ENCODE measurements at places on chromosomes 16 and 17. TPM values are rescaled to one million over a fixed set of nuclear protein-coding genes. Genes with fewer than 3 reads are reported as not detected.

GRCh38 chr17:8140065-8141029 is 11.9 kb downstream of the PER1 start:
- no peak for DNase-seq

DNA sequence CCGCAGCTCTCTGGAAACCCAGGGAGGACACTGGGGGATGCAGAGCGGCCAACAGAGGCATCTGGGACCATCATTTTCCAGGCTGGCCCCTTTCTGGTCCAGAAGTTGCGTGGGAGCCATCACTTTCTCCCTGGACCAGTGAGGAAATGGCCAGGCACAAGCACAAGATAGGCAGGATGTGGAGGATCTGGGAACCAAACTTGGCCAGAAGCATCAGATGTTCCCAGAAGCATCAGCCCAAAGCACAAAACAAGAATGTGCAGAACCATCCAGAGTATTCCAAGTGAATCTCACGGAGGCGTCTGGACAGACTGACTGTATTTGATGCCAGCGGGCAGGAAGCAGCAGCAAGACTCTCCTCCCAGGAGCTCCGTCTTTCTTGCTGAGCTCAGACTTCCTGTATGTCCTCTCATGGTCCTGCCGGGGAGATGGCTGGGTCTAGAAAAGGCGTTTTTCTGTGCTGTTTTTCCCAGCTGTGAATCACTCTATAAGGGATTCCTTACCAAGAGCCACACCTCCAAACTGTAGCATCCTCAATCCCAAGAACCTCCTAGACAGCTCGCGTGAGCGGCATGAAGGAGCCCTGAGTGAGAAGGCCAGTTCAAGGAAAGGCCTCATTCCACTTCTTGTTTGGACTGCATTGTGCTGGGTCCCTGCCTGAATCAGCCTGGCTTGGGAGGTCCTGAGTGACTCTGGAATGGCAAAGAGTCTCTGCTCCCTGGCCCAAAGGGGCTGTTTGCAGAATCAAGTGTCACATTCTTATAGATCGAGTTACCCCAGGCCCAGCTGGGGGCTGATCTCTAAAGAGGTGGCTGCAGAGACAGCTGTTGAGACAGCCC is 49.5 kb upstream of the MTSS2 start:
- no peak for DNase-seq

- DNase-seq = no peak
Measured at GRCh38 chr17:66734186-66734943, 100.6 kb upstream of the CACNG5 start.

DNA sequence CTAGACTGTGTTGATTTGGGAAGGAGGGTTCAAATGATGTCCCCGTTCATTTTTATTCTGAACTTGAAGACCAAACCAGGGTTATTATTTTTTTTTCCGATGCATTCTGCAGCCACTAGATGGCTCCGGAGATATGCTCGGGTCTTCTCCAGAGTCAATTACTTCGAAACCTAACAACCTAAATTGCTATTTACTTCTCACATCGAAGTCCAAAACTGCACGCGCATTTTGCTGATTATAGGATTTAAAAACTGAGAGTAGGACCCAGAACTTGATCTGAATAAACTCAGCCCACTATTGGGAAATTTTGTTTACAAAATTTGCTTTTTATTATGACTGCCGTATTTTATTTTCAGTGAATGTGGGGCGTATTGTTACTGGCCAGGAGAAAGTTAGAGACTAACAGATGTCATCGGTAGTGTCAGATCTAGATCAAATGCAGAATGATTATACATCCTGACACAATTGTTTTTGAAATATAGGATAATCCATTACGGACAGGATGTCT is 263.8 kb downstream of the HS3ST3A1 start:
- DNase-seq = peak; percentile 51

Gene MAP1LC3B
- 76.1 TPM for total RNA-seq

- DNase-seq = no peak
Measured at GRCh38 chr16:50482271-50482670, 65.9 kb upstream of the NKD1 start.

DNA sequence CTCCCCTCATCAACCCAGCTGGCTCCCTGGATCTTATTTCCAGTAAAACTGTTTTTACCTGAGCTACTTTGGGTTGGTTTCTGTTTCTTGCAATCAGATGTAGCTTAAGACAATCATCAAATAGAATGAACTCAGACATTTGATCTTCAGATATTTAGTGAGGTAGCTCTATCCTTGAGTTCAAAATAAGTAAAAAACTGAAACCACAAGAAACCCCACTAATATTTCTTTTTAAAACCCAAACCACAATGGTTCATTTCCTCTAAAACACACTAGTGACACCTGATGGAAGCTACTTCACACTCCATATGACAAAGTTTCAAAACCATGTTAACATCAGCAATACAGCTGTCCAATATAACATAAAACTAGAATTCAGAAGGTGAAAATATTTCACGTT is 37.8 kb downstream of the CACNG1 start:
- DNase-seq = no peak

Gene SMPD3
- total RNA-seq = not detected

- DNase-seq = peak; percentile 100
Measured at GRCh38 chr17:69870091-69870530, 204.9 kb upstream of the KCNJ16 start.

Gene SLC52A1
- 0.55 TPM for total RNA-seq

- no peak for DNase-seq
Measured at GRCh38 chr16:71460941-71461340, 1.1 kb downstream of the ZNF23 start.

- DNase-seq = no peak
Measured at GRCh38 chr16:81900456-81900855, 110.8 kb downstream of the SDR42E1 start.

DNA sequence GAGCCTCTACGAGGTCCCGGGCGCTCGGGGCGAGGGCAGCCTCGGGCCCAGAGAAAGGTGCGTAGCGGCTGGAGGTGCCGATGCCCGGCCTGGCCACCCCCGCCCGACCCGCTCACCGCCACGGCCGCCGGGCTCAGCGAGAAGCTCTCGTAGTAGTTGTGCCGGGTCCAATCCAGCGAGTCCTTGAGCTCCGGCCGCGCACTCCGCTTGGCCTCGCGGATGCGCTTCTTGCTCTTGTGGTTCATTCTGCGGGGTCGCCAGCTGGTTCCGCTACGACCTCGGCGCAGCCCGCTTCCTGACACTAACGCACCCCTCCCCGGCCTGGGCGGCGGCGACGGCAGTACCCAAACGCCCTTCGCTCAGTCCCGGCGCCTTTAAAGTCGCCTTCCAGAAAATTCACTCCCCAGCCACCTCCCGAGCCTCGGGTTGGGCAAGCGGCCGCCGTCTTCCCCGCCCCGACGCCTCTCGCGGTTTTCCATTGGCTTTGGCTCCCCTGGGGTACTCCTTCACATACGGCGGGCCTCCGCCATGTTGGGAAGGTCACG is at the start of gene JMJD6:
TSS of gene JMJD6 (minus strand) at position 376 of the 545 bp plus-strand sequence. CDS start at position 245, 131 bp downstream.
- DNase-seq = peak; percentile 87

Gene CCDC57
- 7.3 TPM for total RNA-seq

Gene PLXDC1
- not detected for total RNA-seq

DNA sequence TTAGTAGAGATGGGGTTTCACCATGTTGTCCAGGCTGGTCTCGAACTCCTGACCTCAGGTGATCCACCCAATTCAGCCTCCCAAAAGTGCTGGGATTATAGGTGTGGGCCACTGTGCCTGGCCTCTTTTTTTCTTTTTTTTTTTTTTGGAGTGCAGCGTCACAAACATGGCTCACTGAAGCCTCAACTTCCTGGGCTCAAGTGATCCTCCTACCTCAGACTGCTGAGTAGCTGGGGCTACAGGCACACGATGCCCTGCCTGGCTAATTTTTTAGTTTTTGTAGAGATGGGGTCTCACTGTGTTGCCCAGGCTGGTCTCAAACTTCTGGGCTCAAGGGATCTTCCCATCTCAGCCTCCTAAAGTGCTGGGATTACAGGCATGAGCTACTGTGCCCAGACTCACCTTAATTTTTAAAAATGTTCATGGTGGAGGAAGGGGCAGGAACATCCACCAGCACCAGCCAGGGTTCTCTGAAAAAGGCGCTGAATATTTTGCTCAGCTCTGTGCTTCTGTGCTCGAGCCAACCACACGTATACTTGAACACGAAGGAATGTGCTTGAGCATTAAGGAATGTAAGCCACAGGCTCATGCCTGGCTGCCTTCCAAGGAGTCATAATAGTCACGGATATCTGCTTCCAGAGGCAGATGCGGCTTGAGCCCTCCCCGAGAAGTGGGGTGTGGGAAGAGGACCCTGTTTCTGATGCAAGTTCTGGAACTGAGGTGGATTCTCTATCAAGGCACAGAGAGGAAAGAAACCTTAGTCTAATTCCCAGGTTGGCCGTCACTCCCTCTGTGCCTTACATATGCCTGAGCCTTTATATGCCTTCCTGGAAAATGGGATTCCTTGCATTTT is 65.5 kb upstream of the CREBBP start:
- DNase-seq = peak; percentile 98

GRCh38 chr17:37190493-37190892 is 185.3 kb upstream of the C17orf78 start:
- DNase-seq = no peak

DNA sequence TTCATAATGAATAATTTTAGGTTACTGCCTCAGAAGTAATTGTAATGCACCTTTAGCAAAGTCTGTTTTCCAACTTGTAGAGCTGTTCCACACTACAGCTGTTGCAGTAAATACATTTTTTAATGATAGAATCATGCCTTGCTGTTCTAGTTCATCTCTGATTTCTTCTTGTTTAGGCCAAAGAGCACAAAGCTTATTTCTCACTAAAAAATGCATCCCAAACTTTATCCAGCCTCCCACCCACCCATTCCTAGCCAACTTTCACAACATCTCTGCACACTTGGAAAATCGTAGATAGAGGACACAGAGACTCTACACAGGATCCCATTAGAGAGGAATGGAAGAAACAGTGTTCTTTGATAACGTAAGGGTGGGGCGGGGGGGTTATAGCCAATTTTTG is 252.2 kb upstream of the DYNLRB2 start:
- no peak for DNase-seq

Gene PNMT
- total RNA-seq = not detected

GRCh38 chr17:72404872-72405271 is 284.1 kb downstream of the SOX9 start:
- no peak for DNase-seq

DNA sequence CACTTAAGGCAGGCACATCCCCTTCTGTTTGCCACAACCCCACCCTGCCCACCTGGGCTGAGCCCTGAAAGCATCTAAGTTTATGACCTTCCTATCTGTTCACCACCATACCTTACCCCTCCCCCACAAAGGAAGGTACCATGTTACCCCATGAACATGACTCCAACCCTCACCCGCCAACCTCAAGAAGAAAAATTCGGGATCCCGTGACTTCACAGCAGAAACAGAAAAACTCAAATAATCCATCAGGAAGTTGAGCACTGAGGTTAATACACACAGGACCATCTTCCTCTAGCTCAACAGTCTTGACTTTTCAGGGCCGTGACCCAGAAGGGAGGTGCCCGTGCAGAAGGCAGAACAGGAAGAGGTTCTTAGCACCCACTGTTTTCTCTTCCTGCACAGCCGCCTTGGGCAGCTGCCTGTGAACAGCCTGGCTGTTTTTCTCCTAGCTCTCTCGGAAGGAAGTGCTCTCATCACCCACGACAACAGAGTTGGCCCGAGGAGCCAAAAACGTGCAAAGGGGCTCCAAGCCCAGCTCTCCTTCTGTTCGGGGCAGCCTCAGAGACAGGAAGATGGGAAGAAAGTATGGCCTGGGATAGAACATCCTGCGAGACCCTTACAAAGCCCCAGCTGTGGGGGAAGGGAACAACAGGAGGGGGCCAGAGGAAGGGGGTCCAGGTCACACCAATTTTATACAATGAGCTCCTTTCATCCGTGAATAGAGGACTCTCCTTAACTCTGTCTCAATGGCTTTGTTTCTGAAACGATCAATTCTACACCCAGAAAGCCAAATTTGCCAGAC is 101.1 kb downstream of the XYLT1 start:
- DNase-seq = no peak

Gene CD300LB
- not detected for total RNA-seq

DNA sequence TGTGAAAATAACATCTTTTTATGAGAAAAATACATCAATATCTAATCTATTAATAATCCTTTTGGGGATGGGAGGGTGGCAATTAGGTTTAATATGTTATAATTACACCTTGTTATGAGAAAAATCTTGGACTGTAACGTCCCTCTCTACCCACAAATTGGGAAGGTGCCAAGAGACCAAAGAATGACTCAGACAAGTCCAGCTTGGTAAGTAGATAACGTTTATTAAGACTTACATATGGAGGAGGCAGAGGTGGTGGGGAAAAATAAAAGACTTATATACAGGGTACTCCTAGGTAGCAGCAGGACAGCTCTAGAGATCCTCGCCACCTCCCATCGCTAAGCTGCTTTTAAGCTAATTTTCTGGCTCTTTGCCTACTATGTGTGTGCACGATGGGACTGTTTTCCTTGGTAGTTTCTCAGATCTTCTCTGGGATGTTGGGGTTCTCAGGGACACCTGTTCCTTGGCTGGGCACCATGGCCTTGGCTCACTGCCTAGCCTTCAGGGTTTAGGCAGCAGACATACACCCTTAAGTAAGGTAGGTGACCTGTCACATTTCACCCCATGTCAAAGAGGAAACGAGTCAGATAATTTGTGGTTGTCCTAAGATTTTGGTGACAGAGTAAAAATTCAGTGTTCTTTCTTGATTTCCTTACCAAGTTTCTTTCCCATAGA is 31.5 kb downstream of the RBL2 start:
- DNase-seq = peak; percentile 68

Gene CBFA2T3
- total RNA-seq = not detected

Gene TBC1D3H
- not detected for total RNA-seq

- DNase-seq = no peak
Measured at GRCh38 chr17:3335876-3336275, 37.7 kb upstream of the OR3A1 start.

DNA sequence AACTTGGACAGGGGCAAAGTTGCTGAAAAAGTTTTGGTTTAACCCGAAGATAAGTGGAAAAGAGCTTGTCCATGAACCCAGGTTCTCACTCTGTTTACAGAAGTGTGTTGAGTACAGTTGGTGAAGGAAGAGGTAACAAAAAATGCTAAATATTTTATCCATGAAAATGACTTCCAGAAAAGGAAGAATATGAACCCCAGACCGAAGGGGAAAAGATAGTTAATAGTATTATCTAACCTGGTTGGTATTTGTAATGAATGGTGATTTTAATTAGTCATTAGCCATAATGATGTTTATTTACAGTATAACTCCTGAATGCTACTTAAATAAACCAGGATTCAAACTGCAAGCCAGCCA is 574 bp upstream of the TMEM106A start:
- no peak for DNase-seq

Measured in renal cortical epithelial cell (primary cell).